ENCODE measurements at places on chromosomes 11 and 22.

- DNase-seq: no peak
Observed at GRCh38 chr22:45208993-45209838, 31.5 kb downstream of the KIAA0930 start.

DNA sequence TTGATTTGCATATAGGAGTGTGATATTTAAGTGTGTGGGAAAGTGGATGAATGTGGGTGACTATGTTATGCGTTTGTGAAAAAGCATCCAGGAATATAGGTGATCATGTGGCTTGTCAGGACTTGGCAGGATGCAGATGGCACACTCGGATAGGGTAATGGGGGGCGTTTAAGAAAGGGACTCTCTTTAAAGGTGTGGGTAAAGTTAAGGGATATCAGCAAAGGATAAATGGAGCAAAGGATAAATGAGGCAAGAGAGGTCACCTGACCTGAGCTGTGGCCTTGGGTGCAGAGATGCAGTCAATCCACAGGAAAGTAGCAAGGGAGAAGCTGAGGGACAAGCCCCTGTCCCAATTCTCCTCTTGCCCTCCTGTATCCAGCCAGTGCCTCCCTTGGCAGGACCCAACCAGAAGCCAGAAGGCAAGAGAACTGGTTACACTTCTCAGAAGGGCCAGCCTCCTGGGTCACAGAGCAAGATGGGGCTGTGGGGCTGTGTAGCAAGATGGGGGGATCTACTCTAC is 47.5 kb upstream of the GRAMD1B start:
- DNase-seq: no peak

- DNase-seq: no peak
Observed at GRCh38 chr11:81342966-81343365, 1390.7 kb downstream of the FAM181B start.

DNA sequence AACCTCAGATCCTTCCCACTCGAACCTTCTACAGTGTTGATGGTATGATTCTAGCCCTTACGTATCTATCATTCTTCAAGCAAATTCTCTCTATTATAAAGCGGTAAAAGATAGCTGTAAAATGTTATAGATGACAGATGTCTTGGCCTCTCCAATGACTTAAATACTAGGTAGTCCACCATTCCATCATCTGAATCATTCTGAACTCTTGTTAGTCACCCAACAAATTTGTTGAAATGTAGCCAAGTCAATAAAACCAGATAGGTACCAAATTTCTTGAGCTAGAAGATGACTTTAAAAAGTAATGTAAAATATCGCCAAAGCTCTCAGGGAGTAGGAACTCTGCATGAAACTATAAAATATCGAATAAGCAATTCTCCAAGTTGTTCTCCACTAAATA is 32.6 kb upstream of the PICALM start:
- DNase-seq: no peak

Data from NCI-H2081 treated with DMSO at 0.1 percent for 48 hours (cell line).